ENCODE measurements at places on chromosomes 5 and 9.

- no peak for DNase-seq
These were observed 14.6 kb downstream of the SLC9A3 start for GRCh38 chr5:509611-510185.

GRCh38 chr9:15286161-15286821, 20.7 kb downstream of the TTC39B start:
- no peak for DNase-seq

DNA sequence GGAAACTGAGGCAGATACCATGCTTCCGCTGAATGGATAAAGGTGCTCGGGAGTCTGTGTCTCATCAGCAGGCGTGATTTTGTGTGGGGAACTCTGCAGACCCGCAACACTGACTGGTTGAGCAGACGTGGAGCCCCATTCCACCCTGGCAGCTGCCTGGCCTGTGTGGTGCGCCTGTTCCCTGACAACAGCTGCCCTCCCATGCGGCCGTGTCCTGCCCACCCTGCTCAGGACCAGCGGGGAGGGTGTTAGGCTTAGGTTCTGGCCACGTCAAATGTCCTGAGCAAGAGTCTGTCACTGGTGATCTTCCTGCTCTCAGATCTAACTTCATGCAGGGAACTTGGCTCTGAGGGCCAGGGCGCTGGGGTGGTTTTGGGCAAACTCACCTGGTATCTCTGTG, 417.7 kb upstream of the IRX4 start:
- no peak for DNase-seq

GRCh38 chr5:110917161-110917875, 154.2 kb upstream of the TSLP start:
- no peak for DNase-seq

GRCh38 chr9:89675058-89675742, 70.4 kb downstream of the GADD45G start:
- no peak for DNase-seq

DNA sequence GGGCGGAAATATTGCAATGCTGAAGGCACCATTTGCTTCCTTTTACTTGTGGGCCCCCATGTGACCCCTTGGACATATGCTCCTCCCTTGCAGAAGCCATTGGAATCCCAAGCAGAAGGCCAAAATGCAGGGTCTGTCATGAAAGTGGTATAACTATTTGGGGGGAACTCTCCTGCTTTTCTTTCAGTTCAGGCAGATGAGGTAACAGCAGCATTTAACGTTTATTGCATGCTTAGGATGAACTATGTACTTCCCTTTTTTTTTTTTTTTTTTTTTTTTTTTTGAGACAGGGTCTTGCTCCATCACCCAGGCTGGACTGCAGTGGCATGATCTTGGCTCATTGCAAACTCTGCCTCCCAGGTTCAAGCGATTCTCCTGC, 7.8 kb downstream of the FOXI1 start:
- no peak for DNase-seq

- no peak for DNase-seq
These were observed 40.4 kb upstream of the NRARP start for GRCh38 chr9:137342482-137342881.

DNA sequence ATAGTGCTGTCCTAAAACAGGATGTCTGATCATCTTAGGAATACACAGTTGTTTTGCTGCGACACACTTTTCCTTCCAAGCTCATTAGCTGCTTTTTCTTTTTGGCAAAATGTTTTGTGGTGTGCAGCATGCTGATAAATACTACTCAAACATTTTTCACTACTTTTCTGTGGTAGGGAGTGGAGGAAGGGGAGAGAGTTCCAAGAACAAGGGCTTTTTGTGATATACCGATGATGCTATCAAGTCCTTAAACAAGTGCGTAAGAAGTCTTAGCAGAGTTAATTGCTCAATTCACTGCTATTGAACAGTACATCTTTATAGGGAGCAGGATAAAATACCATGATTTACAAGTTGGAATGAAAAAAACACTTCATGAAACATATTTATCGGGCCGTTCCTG, 23.6 kb upstream of the TEK start:
- DNase-seq = no peak

Measured in HFF-Myc (cell line).